HFFc6 (cell line): ENCODE measurements at places on chromosomes 4 and X.

- no peak for DNase-seq
These were observed 7.5 kb upstream of the KLHL5 start for GRCh38 chr4:39054497-39054896.

DNA sequence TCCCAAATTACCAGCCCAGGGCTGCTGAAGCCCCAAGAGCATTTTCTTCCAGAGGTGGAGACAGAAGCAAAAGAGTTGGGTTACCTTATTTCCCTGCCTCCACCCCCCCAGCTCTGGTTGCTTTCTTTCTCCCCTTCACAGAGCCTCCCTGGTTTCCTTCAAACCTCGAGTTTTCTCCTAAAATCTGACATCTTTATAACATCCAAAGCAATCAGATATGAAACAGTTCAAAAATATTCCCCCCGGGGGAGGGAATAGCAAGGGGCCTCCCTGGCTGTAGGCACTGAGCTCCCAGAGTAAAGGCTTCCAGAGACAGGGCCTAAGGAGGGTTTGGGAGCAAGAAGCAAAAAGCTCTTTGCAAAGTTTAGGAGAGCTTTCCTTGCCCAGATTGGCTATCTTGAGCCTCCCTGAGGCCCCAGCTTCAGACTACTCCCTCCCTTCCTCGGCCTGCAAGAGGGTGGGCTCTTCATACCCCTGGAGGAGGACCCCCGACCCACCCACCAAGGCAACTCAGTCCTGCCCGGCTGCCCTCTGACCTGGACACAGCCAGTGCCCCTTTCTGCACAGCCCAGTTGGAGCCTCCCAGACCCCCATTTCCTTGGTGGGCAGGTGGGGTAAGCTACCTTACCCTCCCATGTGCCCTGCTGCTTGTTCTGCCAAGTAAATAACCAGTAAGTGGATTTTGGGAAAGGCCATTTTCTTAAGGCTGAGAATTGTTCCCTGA lies 7.6 kb downstream of the MAMLD1 start:
- DNase-seq, result no peak

GRCh38 chrX:129318375-129318774 lies 204.9 kb downstream of the SMARCA1 start:
- DNase-seq, result peak; percentile 5

DNA sequence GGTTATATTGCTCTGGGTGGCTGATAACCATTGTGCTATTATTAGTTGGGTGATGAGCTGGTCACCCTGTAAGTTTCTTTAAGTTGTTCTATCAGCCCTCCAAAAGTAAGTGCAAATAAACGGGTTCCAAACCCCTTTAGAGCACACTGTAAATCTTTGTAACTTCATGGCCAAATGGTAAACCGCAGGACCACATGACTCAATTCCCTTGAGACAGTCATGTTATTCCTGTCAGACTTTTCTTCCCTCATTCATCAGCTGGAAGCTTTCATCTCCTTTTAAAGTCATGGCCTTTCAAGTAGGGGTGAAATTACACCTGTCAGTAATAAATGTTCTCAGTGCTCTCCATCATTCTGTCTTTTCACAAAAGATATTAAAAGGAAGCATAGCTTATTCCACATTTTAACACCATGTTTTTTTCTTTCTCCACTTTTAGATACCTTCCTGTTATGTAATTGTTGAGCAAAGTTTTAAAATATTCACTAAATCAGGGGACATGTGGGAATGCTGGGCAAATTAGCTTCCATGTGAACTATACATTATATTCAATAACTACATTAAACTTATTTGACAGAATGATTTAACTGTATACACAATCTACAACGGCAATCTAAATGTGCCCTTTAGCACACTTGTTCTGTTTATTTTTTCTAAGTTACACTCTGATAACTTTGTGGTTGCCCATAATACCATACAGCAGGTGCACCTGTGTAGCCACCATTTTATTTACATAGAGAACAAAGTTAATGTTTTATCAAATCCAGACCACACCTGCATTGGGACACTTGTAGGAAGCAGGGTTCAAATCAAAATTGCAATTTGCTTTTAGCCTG lies 275.5 kb downstream of the CFAP299 start:
- DNase-seq, result peak; percentile 20

DNA sequence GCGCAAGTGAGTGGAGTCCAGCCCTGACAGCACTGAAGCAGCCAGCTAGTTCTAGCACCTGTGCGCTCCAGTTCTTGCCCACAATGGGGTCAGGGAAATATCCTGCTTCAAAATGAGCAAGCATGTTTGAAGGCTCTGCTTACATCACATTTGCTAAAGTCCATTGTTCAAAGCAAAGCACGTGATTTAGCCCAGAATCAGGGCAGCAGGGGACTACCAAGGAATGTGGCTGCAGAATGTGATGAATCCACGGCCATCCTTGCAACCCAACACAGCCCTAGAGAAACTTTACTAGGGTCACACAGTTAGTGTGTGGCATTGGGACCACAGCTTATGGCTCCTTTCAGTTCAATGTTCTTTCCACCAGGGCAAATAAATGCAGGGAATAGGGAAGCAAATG lies 47.3 kb upstream of the SMIM31 start:
- DNase-seq, result no peak
